ENCODE measurements at places on chromosomes 6 and 20. TPM values are rescaled to one million over a fixed set of nuclear protein-coding genes. Genes with fewer than 3 reads are reported as not detected.

The SLC22A2 gene
- total RNA-seq: not detected

The ADGRF1 gene
- not detected for total RNA-seq

The HLA-DOA gene
- under 0.01 TPM for total RNA-seq

The COL19A1 gene
- 0.28 TPM for total RNA-seq

The NMBR gene
- not detected for total RNA-seq

The DEF6 gene
- 1.3 TPM for total RNA-seq

The PGC gene
- total RNA-seq: not detected

The SLC2A10 gene
- total RNA-seq: 112 TPM

The TUBE1 gene
- total RNA-seq: 21.2 TPM

The MYCT1 gene
- under 0.01 TPM for total RNA-seq

The ENPP4 gene
- total RNA-seq: 2.8 TPM
